Amygdala (tissue), 56 donors: ENCODE measurements at places on chromosomes 11 and 22.

- DNase-seq: no peak
Observed at GRCh38 chr22:43825651-43826050, 13.5 kb upstream of the EFCAB6 start.

DNA sequence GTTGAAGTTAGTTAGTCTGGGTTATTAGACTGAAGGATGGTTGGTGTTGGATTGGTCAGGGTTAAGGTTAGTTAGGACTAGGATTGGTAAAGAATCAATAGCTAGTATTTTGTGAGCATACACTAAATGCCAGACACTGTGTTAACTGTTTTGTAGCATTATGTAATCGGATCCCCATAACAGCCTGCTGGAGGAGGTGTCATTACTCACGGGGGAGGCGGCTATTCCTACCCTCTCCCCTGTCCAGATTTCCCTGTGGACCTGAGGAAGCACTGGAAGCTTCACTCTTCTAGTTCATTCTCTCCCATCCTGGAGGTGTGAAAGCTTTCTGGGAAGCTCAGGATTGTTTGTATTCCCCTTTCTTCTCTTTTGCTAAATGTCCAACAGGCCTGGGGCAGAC lies 40.5 kb upstream of the KCNJ11 start:
- DNase-seq: no peak

DNA sequence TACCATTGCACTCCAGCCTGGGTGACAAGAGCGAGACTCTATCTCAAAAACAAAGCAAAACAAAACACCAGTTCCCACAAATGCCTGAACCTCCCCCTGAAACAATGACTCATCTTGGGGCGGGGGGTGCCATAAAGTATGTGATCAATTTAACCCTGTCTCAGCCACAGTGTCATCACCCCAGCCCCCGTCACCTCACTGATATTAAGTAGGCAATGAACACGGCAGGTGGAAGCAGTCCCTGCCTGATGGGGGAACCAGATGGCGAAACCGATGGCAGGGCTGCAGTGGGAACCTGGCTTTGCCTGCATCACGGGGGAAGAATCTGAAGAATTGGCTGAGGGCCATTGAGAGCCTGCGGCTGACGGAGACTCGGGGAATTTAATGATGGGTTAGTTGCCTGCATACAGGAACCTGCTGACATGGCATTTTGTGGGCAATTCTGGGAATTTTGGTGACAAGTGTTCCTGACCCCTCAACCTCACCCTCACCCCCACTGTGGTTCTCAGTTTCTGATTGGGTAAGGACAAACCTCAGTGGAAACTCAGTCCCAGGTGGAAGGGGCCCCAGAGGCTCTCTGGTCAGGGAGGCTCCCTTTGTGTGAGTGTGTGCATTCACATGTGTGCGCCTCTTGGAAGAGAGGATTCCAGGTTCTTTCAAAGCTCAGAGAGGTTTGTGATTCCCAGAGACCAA lies 39.1 kb upstream of the SHISAL1 start:
- no peak for DNase-seq

- DNase-seq: peak; percentile 33
Observed at GRCh38 chr11:73795925-73796632, 8.4 kb downstream of the MRPL48 start.

GRCh38 chr11:111733016-111733415 lies 33.2 kb downstream of the PPP2R1B start:
- DNase-seq: no peak

GRCh38 chr22:23517804-23518375 lies 62.2 kb downstream of the IGLL1 start:
- no peak for DNase-seq

GRCh38 chr11:1598816-1599215 lies 722 bp upstream of the KRTAP5-2 start:
- no peak for DNase-seq

GRCh38 chr11:14623036-14623435 lies 20.6 kb upstream of the PDE3B start:
- DNase-seq: no peak

DNA sequence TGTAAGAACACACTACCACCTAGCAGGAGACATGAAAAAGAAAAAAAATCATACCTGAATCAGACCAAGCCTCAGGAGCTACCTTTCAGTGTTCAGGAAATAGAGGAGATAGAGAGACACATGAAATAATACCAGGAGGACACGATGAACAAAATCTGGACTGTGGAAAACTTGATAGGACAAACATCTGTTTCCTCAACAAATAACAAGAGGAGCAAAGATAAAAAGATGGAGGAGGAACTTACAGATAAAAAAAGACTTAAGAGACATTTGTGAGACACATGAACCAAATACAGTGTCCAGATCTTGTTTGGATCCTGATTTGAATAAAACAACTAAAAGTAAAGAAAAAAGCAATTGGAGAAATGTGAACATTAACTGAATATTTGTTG lies 12.4 kb upstream of the KCNE3 start:
- no peak for DNase-seq

DNA sequence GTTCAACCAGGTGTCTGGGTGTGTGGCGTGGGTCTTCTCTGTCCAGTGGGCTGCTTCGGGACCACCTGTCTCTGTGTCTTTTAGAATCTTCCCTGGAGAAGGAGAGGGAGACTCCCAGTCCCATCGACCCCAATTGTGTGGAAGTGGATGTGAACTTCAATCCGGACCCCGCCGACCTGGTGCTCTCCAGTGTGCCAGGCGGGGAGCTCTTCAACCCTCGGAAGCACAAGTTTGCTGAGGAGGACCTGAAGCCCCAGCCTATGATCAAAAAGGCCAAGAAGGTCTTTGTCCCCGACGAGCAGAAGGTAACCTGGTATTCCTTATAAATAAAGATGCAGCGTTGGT lies 12.2 kb downstream of the TEF start:
- no peak for DNase-seq

DNA sequence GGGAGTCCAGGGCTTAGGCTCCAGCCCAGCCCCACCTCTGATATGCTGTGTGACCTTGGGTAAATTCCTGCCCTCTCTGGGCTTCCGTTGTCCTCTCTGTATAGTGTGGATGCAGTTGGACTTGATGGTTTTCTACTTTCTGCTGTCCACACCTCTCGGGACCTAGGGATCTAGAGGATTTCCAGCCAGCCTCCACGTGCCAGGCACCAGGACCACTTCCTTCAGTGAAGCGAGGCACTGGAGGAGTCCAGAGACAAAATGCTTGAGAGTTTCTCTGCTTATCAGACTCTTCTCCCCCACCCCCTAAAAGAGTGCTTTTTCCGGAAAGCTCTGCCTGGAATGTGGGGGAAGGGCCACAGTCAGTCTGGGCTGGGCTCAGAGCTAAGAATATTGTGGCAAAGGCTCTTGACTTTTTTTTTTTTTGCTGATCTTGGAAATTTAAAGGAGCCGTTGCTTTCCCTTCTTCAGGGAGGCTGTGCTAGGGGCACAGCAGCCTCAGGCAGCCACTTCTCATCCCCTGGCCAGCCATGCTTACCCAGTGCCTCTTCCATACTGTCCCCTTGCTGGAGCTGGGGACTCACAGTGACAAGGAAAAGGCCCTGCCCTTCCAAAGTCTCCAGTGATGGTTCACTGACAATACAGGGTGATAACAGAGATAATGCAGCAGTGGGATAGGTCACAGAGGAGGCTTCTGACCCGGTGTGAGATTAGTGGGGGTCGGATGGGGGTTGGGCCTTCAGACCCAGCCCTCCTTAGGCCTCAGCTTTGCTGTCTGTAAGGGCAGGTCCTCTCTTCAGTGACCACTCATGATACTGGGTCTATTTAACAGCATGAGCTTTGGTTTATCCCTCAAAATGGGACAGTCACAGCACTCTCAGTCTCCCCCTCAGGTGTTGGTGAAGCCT lies 2.9 kb upstream of the SERPINH1 start:
- DNase-seq: no peak

DNA sequence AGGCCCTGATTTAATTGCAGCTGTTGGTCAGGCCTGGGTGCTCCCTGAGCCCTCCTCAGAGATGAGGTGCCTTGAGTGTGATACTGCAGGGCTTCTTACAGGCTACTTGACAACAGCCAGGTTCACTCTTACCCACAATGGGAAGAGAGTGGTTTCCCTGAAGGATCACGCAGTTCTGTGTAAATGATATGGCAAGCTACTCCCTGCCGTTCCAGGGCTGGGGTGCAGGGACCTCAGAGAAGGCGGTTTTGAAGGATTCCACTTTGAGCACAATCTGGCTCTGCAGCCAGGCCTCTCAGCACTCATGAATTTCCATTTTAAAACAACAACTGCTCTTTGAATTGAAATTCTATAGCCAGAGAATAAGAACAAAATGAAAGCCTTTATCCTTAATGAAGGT lies 92.9 kb downstream of the SLC17A6 start:
- DNase-seq: no peak

DNA sequence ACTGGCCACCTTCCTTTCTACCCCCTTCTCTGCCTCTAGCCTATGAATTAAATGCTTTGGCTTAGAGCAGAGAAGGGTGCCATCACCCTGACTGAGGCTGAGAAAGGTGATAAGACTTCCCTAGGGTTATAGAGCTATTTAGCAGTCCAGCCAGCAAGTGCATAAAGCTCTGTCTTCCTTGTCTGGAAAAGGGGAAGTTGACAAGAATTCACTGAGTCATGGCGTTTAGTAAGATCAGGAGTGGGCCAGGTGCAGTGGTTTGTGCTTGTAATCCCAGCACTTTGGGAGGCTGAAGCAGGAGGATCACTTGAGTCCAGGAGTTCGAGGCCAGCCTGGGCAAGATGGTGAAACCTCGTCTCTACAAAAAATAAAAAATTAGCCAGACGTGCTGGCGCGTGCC lies 63.1 kb downstream of the LHFPL7 start:
- no peak for DNase-seq
